ENCODE measurements at places on chromosomes 11 and 22. TPM values are rescaled to one million over a fixed set of nuclear protein-coding genes. Genes with fewer than 3 reads are reported as not detected.
A peak's percentile ranks its signal among the peaks of the same experiment; 100 is the strongest.

DNA sequence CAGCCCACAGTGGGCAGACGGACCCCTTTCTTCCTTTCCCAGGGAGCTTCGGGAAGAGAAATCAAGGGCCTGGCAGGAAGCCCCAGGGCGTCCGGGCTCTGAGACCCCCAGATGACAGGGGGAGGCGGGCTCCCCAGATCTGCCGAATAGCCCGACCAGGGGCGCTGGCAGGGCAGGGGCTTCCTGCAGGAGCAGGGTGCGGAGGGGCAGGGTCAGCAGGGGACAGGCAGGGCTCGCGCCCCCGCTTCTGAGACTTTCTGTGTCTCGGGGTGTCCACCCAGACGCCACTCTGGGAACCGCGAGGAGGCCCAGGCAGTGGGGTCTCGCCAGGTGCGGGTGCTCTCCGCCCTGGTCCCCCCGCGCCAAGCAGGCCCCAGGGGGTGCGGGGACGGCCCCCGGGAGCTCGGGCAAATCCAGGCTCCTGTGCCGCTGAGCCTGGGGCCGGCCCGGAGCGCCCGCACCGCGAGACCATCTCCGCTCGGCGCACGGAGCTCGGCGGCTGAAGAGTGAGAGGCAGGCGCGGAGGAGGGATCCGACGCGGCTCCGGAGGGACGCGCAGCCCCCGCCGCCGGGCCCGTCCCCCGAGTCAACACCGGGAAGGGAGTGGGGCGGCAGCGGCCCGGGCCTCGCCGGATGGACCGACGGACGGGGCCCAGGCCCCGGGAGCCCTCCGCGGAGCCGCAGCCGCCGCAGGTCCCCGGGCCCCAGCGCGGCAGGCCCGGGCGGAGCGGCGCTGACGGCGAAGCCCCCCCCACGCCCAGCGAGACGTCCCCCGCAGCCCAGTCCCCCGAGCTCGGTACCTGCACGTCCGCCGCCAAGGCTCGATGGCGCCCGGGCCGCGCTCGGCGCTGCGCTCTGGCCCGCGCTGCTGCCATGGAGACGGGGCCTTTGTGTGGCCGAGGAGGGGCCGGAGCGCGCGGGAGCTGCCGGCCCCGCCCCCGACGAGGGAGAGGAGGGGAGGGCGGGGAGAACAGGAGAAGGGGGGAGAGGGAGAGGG, at the start of gene PLXNB2:
Gene PLXNB2, minus strand, starts transcription at position 894 of the 997 bp plus-strand sequence. CDS start 17,062 bp downstream, outside the sequence.
- no peak for DNase-seq
- H3K27me3 ChIP-seq = peaks cover 14% of the 10 kb centered on the region
- no peaks in the 10 kb centered on the region for H3K36me3 ChIP-seq

DNA sequence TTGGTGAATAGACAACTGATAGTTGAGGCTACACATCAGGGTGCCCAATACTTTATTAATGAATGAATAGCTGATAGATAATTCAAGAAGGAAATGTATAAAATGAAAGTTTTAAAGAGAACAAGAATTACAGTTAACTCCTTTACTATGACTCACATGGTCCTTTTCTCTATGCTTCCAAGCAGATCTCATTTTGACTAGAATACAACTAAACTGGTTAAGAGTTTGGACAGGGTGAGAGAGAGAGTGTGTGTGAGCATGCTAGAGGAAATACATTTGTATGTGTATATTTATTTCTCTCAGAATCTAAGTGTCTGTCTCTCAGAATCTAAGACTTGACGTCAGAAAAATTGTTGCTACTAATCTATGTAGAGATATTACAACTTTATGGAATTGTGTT, 66.7 kb downstream of the SIK2 start:
- H3K27ac ChIP-seq = no peak overlapping the region
- no peak overlapping the region for H3K4me3 ChIP-seq

GRCh38 chr22:30201945-30202344, 44.6 kb downstream of the LIF start:
- no peaks in the 10 kb centered on the region for H3K36me3 ChIP-seq
- no peak for DNase-seq
- H3K27ac ChIP-seq = no peak overlapping the region
- no peaks in the 10 kb centered on the region for H3K27me3 ChIP-seq
- H3K4me1 ChIP-seq = peaks cover 7% of the 10 kb centered on the region

DNA sequence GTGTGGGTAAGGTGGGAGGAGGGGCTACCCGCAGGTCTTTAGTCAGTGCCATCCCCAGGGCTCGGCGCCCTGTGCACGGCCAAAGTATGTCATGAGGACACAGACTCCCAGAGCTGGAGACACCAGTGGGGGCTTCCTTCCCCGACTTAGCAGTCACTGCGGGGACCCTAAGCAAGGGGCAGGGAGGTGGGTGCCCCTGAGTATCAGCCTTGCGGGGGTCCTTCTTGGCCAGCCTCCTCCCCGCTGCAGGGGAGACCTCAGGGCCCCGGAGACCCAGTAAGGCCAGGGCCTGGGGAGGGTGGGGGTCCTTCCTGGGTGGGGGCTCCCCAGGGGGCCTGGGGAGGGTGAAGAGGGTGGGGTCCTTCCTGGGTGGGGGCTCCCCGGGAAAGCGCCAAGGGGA, 673.8 kb downstream of the BRD1 start:
- H3K36me3 ChIP-seq = no peaks in the 10 kb centered on the region
- no peak for DNase-seq

Gene MYRF
- 0.26 TPM for polyA plus RNA-seq

DNA sequence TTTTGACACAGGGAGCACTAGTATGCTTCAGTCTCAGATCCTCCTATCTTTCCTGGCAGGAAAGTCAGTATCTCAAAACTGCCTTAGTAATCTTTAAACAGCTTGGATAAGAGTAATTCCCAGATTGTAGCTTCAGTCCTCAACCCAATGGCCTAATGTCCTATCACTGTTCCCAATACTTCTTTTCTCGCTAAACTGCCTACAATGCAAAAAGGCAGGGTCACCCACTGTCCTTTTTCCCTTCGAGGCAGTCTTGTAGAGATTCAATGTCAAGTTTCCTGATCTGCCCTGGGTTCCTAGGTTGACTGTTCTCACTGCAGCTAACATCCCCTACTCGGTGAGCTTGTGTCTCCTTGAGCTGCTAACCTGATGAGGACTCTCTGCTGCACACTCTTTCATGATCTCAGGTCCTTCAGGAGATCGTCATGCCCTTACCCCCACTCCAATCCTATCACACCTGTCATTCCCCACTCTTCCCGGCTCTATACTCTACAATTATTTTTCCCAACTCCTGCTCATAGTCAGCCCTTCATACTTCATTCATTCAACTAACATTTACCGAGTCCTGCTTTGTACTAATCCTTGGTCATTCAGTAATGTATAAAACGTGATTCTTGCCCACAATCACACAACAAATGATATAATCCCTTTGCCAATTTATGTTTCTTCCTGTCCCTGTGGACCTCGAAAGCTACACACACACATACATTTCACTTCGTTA, 904 bp downstream of the C2CD3 start:
- no peak for DNase-seq
- H3K27me3 ChIP-seq = no peaks in the 10 kb centered on the region
- H3K4me3 ChIP-seq = no peak overlapping the region
- no peak overlapping the region for H3K27ac ChIP-seq

GRCh38 chr11:19208959-19209546, 7.3 kb upstream of the CSRP3 start:
- no peaks in the 10 kb centered on the region for H3K36me3 ChIP-seq
- no peaks in the 10 kb centered on the region for H3K4me1 ChIP-seq

DNA sequence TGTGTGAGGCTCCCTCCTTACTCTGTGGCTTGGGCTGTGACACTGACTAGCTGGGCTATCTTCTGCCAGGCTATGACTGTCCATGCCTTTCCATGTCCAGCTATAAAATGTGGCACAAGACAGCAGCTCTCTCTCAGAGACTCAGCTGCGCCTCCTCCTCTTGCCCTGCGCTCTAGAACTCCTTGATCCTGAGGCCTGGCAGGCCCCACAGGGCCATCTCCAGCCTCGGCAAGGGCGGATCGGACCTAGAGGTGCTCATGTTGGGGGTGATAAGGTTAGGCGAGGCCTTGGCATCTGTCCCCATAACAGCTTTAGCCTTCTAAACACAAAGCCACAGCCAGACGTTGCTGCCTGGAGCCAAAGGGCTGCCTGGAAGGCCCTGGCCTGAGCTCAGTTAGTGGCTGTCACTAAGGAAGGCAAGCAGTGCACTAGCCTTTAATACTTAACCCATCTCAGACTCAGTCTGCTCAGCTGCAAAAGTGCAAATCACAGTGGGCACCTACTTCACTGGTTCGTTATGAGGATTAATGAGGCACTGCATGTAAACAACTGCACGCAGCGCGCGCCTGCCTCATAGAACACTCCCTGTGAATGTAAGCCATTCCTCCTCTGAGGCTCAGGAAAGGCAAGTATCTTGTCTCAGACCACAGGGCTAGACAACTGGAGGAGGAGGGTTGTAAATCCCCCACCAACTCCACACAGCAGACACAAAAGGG, 1.2 kb downstream of the GUCD1 start:
- peak overlapping the region; percentile 97 for H3K4me3 ChIP-seq
- H3K27me3 ChIP-seq = no peaks in the 10 kb centered on the region

DNA sequence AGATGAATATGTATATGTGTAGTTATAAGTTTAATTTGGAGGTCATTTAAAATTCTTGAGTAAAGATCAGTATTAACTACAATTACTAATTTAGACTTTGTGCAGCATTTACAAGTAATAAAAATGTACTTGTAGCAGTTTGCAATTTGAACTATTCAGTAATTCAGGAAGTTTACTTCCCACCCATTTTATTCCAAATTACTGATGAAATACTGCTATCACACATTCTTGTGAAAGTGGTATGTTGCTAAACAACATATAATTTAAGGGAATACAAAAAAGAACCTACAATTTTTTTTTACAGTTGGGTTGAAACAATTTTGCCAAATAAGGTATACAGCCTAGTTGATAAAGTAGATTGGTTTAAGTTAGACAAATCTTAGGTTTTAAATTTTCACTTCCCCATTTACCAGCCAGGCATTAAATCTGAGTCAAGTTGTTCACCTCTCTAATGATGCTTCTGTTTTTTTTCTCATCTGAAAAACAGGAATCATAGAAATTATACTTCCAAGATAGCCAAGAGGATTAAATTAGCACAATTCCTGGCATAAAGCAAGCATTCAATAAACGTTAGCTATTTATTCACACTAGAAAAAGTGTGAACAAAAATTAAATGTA, 45.3 kb downstream of the ZBTB44 start:
- H3K27ac ChIP-seq = no peak overlapping the region
- H3K27me3 ChIP-seq = no peaks in the 10 kb centered on the region
- peaks cover 60% of the 10 kb centered on the region for H3K36me3 ChIP-seq
- peaks cover 19% of the 10 kb centered on the region for H3K4me1 ChIP-seq
- H3K4me3 ChIP-seq = no peak overlapping the region

DNA sequence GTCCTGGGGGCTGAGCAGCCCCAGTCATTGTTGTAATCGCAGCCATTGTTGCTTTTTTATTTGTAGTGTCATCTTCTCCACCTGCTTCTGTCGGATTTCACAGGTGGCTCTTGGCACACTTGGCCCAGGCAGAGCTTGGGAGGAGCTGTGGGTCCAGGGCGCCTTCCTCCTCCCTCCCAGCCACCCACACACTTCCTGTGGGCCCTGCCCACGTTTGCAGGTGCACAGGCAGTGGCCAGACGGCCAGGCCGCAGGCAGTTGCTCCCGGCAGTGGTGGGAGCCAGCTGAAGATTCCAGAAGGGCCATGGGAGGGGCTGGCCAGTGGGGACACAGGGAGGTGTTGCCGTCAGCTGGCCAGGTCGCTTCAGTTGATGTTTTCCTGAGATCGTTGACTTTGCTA, 1191.9 kb downstream of the BRD1 start:
- H3K4me1 ChIP-seq = peaks cover 14% of the 10 kb centered on the region
- DNase-seq = no peak
- no peaks in the 10 kb centered on the region for H3K36me3 ChIP-seq
- H3K27ac ChIP-seq = no peak overlapping the region
- no peaks in the 10 kb centered on the region for H3K27me3 ChIP-seq

Measured in naive thymus-derived CD8-positive, alpha-beta T cell (primary cell).